ENCODE measurements at places on chromosomes 13 and 19.
A peak's percentile ranks its signal among the peaks of the same experiment; 100 is the strongest.

- no peaks in the 10 kb centered on the region for H3K27me3 ChIP-seq
- H3K36me3 ChIP-seq: no peaks in the 10 kb centered on the region
- no peak for DNase-seq
- no peaks in the 10 kb centered on the region for H3K4me1 ChIP-seq
- no peak overlapping the region for H3K4me3 ChIP-seq
Observed at GRCh38 chr13:42064966-42065365, 16.5 kb downstream of the DGKH start.

GRCh38 chr13:107580741-107581412 is 634.5 kb downstream of the LIG4 start:
- H3K27ac ChIP-seq: no peak overlapping the region
- DNase-seq: no peak
- no peaks in the 10 kb centered on the region for H3K36me3 ChIP-seq
- H3K4me1 ChIP-seq: no peaks in the 10 kb centered on the region
- no peaks in the 10 kb centered on the region for H3K27me3 ChIP-seq

- peak within 1 kb of the TSS; percentile 96 for H3K4me3 ChIP-seq
- peak within 1 kb of the TSS; percentile 94 for H3K27ac ChIP-seq
- peak; percentile 47 for DNase-seq
- no peaks in the 10 kb centered on the region for H3K27me3 ChIP-seq
- H3K4me1 ChIP-seq: peaks cover 51% of the 10 kb centered on the region
Observed at GRCh38 chr19:55384131-55384919, at the start of gene TMEM238. Gene TMEM238 (minus strand): TSS chr19:55384292. CDS start chr19:55384259, 33 bp downstream.

DNA sequence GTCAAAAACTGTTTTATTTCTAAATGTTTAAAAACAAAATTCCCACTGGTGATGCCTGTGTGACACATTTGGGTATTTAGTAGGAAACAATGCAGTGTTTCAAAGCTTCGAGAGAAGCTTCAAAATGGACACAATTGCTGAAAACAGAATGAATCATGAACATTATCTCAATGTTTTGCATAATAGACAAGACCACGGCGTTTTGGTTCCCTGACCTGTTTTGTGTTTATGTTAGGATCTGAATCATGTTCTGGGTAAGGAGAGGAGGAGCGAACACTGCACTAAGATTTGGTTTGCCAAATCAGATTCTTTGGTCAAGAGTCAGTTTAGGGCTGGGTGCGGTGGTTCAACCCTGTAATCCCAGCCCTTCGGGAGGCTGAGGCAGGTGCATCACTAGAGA is 42.2 kb downstream of the IFT88 start:
- peaks cover 9% of the 10 kb centered on the region for H3K4me1 ChIP-seq
- no peak for DNase-seq
- no peak overlapping the region for H3K4me3 ChIP-seq
- peaks cover 23% of the 10 kb centered on the region for H3K36me3 ChIP-seq
- H3K27me3 ChIP-seq: no peaks in the 10 kb centered on the region

DNA sequence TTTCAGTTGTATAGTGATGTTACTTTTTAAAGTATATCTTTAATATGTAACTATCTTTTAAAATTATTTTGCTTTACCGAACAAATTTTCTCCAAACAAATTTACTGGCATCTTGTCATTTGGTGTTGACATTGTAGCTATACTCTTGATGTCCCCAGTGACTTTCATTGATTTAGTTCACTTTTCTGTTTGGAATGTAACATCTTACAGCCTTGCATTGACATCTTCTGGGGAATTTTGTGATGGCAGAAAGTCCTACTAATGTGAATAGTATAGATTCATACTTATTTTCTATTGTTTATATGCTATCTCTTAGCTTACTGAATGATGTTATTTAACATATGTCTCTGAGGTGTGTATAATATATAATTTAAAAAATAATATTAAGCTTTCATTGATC is 800.9 kb upstream of the ATXN8OS start:
- H3K4me3 ChIP-seq: no peak overlapping the region
- DNase-seq: no peak
- no peaks in the 10 kb centered on the region for H3K4me1 ChIP-seq
- no peaks in the 10 kb centered on the region for H3K36me3 ChIP-seq
- no peak overlapping the region for H3K27ac ChIP-seq

- H3K4me3 ChIP-seq: no peak overlapping the region
- no peak for DNase-seq
- H3K36me3 ChIP-seq: peaks cover 99% of the 10 kb centered on the region
- H3K27me3 ChIP-seq: no peaks in the 10 kb centered on the region
- peaks cover 25% of the 10 kb centered on the region for H3K4me1 ChIP-seq
Observed at GRCh38 chr19:2223959-2224358, 12.2 kb downstream of the PLEKHJ1 start.

- H3K27ac ChIP-seq: peak overlapping the region; percentile 95
- peak overlapping the region; percentile 92 for H3K4me3 ChIP-seq
- H3K27me3 ChIP-seq: peaks cover 5% of the 10 kb centered on the region
- peaks cover 11% of the 10 kb centered on the region for H3K4me1 ChIP-seq
Observed at GRCh38 chr13:50080203-50080910, 65.1 kb downstream of the KCNRG start.

GRCh38 chr19:4334929-4335570 is 3.6 kb downstream of the STAP2 start:
- no peaks in the 10 kb centered on the region for H3K27me3 ChIP-seq
- H3K27ac ChIP-seq: no peak overlapping the region
- H3K36me3 ChIP-seq: no peaks in the 10 kb centered on the region
- no peak for DNase-seq

DNA sequence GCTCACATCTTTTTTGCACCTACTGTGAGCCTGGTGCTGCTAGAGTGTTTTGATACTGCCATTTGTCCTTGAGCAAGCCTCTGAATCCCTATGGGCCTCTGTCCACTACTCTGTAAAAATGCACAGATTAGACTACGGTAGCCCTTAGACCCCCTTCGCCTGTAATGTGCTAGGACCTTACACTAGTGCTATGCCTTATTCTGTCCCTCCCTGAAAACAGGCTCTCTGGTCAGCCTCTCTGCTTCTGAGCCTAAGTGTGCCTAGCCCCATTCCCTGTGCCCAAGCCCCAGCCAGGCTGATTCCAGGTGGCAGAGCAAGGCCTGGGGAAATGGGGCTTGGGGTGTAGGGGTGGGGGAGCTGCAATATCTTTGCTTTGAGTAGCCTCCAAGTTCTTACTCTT is 10.7 kb downstream of the HMGB1 start:
- no peak overlapping the region for H3K4me3 ChIP-seq
- H3K27me3 ChIP-seq: no peaks in the 10 kb centered on the region
- no peak for DNase-seq

DNA sequence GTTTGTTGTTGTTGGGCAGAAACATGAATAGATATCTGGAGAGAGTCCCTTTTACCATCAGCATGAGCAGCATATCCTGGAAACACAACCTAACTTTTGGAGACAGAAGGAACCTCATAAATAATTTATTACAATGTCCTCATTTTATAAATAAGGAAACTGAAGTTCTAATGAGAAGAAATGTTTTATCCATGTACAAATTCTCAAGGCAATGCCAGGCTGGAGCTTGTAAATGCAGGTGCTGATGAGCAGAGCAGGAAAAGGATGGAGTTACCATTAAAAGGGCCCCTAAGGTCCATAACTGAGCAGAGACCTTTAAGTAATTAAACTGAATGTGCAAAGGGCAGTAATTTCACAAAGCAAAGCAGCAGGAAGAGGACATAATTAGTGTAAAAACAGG is 17.3 kb downstream of the LCP1 start:
- no peaks in the 10 kb centered on the region for H3K4me1 ChIP-seq
- H3K36me3 ChIP-seq: no peaks in the 10 kb centered on the region
- DNase-seq: peak; percentile 39
- no peak overlapping the region for H3K27ac ChIP-seq
- H3K4me3 ChIP-seq: no peak overlapping the region

DNA sequence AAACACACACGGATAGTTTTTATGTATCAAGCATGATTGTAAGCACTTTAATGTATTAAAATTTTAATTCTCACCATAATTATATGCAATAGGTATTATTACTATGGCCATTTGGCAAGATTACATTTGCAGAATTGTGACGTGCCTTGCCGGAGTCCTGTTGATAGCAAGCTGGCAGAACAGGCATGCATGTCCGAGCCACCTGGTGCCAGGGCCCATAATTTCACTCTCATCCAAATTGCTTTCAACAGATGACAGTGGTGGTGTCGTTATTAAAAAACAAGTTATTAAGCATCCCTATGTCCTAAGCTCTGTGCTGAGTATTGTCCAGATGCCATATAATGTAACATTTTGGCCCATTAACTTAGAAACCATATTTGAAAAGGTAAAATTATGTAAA is 374.3 kb downstream of the FOXO1 start:
- no peak overlapping the region for H3K4me3 ChIP-seq
- no peaks in the 10 kb centered on the region for H3K4me1 ChIP-seq
- no peaks in the 10 kb centered on the region for H3K27me3 ChIP-seq
- no peak for DNase-seq
- no peak overlapping the region for H3K27ac ChIP-seq

DNA sequence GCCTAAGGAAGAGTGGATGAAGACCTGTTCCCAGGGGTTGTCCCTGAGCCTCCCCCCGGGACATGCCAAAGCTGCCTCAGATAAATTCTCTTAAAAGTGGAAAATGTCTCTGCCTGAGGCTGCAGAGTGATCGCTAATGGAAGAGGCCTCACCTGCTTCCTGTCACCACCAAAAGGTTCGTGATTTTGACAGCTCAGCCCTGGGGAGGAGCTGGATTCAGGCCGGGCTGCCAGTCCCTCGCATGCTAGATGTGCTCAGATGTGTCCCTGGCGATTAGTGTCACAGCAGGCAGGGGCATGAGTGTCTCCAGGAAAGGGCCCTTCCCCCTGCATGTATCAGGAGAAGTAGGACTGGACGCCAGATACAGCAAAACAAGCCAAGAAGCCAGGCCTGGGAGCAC is 626.5 kb downstream of the UQCRFS1 start:
- H3K36me3 ChIP-seq: no peaks in the 10 kb centered on the region
- H3K4me3 ChIP-seq: no peak overlapping the region
- no peak overlapping the region for H3K27ac ChIP-seq
- DNase-seq: no peak

GRCh38 chr13:111239764-111240670 is 80.4 kb upstream of the TEX29 start:
- H3K4me1 ChIP-seq: peaks cover 23% of the 10 kb centered on the region
- H3K4me3 ChIP-seq: no peak overlapping the region
- H3K27me3 ChIP-seq: no peaks in the 10 kb centered on the region
- peak overlapping the region; percentile 88 for H3K27ac ChIP-seq
- H3K36me3 ChIP-seq: peaks cover 21% of the 10 kb centered on the region

DNA sequence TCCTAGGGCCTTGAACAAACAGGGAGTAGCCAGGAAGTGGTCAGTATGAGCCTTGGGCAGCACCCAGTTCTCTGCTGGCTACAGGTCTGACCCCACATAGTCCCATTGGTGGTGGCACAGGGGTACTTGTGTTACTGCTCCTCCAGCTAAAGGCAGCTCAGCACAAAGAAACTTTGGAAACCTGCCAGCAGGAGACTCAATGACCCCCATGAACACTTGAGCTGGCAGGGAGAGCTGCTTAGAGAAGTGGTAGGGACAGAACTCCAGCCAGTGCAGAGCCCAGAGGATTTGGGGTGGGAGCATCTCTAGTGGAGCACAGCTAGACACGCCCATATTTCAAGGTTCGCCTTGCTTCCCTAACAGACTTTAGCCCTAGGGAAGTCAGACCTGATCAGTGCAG is 10.4 kb upstream of the ZNF586 start:
- no peaks in the 10 kb centered on the region for H3K4me1 ChIP-seq
- no peak overlapping the region for H3K4me3 ChIP-seq
- no peak overlapping the region for H3K27ac ChIP-seq
- H3K27me3 ChIP-seq: no peaks in the 10 kb centered on the region

DNA sequence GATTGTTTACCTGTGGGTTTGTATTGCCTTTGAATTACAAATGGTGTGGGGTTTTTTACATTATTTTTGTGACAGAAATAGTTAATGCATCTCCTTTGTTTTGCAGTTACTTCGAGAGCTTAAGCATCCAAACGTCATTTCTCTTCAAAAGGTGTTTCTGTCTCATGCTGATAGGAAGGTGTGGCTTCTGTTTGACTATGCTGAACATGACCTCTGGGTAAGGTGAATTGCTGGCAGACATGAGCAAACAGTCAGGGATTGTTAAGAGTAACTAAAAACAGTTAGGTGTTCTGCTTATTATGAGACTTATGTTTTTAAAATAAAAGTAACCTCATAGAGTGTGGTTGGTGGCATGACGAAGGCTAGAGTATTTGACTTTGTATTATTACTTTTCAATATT is 95.0 kb downstream of the CDK8 start:
- H3K4me1 ChIP-seq: no peaks in the 10 kb centered on the region
- no peak overlapping the region for H3K27ac ChIP-seq
- DNase-seq: no peak
- H3K4me3 ChIP-seq: no peak overlapping the region
- no peaks in the 10 kb centered on the region for H3K27me3 ChIP-seq
- no peaks in the 10 kb centered on the region for H3K36me3 ChIP-seq

- H3K27me3 ChIP-seq: no peaks in the 10 kb centered on the region
- H3K4me3 ChIP-seq: no peak overlapping the region
- H3K4me1 ChIP-seq: peaks cover 3% of the 10 kb centered on the region
- no peak for DNase-seq
- H3K36me3 ChIP-seq: peaks cover 3% of the 10 kb centered on the region
Observed at GRCh38 chr19:46216612-46217011, 12.9 kb upstream of the IGFL1 start.

All from spinal cord (tissue), 10 donors.